ENCODE measurements at places on chromosomes 12 and 14. TPM values are rescaled to one million over a fixed set of nuclear protein-coding genes. Genes with fewer than 3 reads are reported as not detected.

DNA sequence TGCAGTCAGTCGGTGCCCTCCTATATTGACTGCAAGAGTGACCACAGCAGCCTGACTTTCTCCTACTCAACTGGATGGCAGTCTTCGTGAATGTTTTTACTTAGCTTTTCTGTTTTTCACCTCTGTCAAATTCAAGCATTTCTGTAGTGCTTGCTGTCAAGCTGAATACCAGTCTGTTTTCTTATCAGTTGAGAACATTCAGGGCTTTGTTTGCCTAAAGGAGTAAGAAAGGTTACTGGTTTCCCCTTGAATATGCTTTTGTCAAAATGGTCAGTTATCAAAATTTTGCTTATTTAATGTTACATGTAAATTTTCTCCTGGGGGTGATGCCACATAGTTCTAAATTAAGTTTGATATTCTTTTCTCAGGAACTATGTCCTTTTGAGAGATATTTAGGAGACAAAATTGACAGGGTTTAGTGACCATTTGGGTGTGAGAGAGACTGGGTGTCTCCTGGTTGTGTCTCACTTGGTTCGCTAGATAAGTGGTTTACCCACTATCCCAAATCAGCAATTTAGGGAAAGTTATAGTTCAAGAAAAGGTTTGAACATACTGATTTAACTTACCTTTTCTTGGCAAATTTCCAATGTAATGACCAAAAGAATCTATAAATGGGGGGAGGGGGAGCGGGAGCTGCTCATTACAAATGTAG, 366.3 kb downstream of the TMTC2 start:
- DNase-seq: no peak
- no peak overlapping the region for H3K4me3 ChIP-seq
- no peaks in the 10 kb centered on the region for H3K27me3 ChIP-seq

DNA sequence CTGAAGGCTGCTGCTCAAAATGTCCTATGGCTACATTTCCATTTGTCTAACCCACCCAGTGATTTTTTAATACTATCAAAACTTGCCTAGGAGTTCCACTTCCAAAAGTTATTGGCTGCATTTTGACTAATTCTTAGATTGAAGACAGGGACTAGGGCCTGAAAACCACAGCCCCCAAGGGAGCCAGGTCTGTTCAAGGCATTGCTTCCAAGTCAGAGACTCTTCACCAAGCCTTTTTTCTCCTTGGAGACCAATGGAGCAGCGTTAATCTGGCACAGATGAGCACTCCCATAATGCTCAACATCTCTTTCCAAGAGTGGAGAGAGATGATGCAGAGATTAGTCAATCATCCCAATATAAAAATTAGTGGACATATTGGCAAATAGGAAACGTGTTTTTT, 112.5 kb upstream of the HIF1A start:
- no peak overlapping the region for H3K27ac ChIP-seq
- no peak for DNase-seq
- no peak overlapping the region for H3K4me3 ChIP-seq
- H3K27me3 ChIP-seq: no peaks in the 10 kb centered on the region

PTPRQ gene
- 2.8 TPM for total RNA-seq

GRCh38 chr12:93358821-93359220, 18.9 kb upstream of the NUDT4 start:
- no peak overlapping the region for H3K27ac ChIP-seq
- DNase-seq: peak; percentile 25
- H3K4me1 ChIP-seq: no peaks in the 10 kb centered on the region
- no peaks in the 10 kb centered on the region for H3K27me3 ChIP-seq
- no peaks in the 10 kb centered on the region for H3K36me3 ChIP-seq

TSPAN11 gene
- 0.18 TPM for total RNA-seq

- no peak for DNase-seq
Observed at GRCh38 chr14:42563313-42563712, 956.6 kb downstream of the LRFN5 start.

GRCh38 chr12:20513189-20513588, 144.9 kb downstream of the PDE3A start:
- no peaks in the 10 kb centered on the region for H3K36me3 ChIP-seq
- no peaks in the 10 kb centered on the region for H3K4me1 ChIP-seq
- H3K27ac ChIP-seq: no peak overlapping the region
- H3K27me3 ChIP-seq: no peaks in the 10 kb centered on the region
- no peak overlapping the region for H3K4me3 ChIP-seq

KLRC2 gene
- total RNA-seq: not detected

DNA sequence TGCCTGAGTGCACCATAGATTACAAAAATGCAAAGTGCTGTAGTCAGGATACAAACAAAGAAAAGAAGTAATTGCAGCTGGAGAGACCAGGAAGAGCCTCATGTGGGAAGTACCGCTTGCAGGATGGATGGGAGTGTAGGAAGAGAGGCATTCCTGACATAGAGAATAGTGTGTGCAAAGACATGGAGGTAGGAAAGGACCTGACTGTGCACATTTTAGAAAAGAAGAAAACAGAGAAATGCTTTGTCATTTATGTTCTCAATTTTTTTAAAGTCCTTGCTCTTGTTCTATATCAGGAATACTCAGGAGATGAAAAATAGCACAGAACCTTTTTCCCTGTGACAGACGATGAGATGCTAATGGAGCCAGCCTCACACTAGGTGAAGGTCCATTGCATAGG, 358.7 kb upstream of the TMPO start:
- no peaks in the 10 kb centered on the region for H3K4me1 ChIP-seq
- H3K27ac ChIP-seq: no peak overlapping the region
- no peak for DNase-seq
- H3K27me3 ChIP-seq: no peaks in the 10 kb centered on the region
- H3K36me3 ChIP-seq: no peaks in the 10 kb centered on the region
- H3K4me3 ChIP-seq: no peak overlapping the region

DNA sequence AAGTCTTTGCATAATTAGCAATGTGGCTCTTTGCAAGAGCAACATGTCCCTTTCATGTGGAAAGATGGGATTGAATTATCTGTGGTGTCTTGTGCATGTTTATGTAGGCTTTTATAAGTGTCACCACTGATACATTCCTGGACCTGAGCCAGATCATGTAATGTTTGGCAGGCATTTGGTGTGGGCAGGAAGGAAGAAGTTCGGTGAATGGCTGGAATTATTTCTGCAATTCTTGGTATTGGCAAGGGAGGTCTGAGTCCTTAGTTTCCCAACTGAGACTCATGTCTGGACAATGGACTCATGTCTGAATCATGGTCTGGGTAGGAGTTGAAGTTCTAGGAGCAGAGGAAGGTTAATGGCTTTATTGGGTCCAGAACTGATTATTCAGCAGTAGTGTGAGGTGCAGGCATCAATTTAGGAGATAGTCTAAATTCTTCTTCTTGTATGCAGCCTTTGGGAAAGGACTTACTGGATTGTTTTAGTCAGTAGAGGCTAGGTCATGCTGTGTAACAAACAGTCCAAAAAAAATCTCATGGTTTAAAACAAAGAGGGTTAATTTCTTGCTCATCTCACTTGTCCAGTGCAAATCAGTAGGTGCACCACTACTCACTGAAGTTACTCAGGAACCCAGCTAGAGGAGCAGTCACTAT, 186.5 kb upstream of the LHX5 start:
- H3K27me3 ChIP-seq: no peaks in the 10 kb centered on the region
- no peaks in the 10 kb centered on the region for H3K36me3 ChIP-seq
- H3K4me3 ChIP-seq: no peak overlapping the region
- H3K27ac ChIP-seq: no peak overlapping the region
